ENCODE measurements at places on chromosomes 13 and 19.

DNA sequence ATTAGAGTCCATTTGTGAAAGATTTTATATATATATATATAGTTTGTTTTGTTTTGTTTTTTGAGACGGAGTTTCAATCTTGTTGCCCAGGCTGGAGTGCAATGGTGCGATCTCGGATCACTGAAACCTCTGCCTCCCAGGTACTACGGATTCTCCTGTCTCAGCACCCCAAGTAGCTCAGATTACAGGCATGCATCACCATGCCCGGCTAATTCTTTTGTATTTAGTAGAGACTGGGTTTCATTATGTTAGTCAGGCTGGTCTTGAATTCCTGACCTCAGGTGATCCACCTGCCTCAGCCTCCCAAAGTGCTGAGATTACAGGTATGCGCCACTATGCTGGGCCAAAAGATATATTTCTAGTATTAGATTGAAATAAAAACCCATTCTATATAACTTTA, 4.0 kb upstream of the ZNF701 start:
- no peak for DNase-seq

DNA sequence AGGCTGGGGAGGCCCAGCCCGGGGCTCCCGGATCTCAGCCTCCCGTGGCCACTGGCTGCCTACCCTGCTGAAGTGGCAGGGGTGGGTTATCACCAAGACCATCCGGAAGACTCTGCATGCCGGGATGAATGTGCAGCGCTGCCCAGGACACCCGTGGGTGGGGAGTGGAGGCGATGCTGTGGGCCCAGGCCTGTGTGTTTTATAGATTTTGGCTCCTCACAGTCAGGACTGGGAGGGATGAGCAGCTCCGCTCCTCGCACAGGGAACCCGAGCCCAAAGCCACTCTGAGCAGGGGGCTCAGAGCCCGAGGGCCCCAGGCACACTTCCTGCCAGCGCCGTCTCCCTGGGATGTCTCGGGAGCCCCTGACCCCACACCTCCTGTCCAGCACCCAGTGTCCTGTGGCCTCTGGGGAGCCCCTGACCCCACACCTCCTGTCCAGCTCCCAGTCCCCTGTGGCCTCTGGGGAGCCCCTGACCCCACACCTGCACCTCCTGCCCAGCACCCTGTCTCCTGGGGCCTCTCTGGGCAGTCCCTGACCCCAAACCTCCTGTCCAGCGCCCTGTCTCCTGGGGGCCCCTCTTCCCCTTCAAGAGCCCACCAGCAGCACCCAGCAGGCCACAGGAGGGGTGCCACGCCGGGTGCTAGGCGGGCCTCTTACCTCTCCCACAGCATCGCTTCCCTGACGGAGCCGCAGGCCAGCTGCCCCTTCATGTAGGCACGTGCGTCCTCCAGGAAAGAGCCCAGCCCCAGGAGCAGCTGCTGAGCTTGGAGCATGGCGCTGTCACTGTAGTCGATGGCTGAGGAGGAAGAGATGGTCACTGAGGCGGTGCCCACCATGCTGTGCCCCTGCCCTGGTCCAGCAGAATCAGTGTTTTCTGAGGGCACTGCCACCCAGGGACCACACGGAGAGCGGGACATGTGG, 31.4 kb downstream of the NAXD start:
- DNase-seq: no peak

- DNase-seq: no peak
These were observed 700.0 kb downstream of the PCDH9 start for GRCh38 chr13:66530158-66530557.

- DNase-seq: peak; percentile 15
These were observed 52.8 kb downstream of the SLC6A16 start for GRCh38 chr19:49272204-49272603.

- peak; percentile 26 for DNase-seq
These were observed 31.6 kb upstream of the TFDP1 start for GRCh38 chr13:113552786-113553434.

- DNase-seq: no peak
These were observed 194.3 kb downstream of the TEX29 start for GRCh38 chr13:111514610-111515306.

GRCh38 chr13:99380921-99381645, 73.9 kb upstream of the GPR183 start:
- no peak for DNase-seq

DNA sequence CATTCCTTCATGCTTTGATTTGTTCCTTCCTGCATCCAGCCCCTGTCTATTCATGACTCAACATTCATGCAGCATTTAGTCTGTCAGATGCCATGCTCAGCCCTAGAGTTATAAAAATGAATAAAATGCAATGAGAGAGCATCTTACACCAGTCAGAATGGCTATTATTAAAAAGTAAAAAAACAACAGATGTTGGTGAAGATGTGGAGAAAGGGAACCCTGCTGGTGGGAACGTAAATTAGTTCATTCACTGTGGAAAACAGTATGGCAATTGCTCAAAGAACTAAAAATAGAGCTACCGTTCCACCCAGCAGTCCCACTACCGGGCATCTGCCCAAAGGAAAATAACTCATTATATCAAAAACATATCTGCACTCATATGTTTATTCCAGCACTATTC, 70.0 kb upstream of the GTF3A start:
- no peak for DNase-seq

DNA sequence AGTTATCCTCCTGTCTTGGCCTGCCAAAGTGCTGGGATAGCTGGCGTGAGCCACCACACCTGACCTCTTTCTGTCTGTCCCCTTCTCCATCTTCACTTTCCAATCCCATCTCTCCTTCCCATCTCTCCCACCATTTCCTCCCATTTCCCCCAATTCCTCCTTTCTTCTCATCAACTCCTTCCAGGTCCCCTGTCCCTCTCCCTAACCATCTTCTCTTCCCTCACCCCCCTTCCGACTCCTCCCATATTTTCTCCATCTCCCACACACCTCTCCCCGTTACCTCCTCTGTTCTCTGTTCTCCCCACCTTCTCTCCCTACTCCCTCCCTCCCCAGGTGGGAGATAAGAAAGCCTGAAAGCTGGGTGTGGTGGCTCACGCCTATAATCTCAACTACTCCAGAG, 40.6 kb downstream of the KEAP1 start:
- no peak for DNase-seq

- DNase-seq: no peak
These were observed 206.8 kb downstream of the UQCRFS1 start for GRCh38 chr19:29006057-29006735.

- DNase-seq: no peak
These were observed 416.9 kb downstream of the IRS2 start for GRCh38 chr13:109369353-109370052.

GRCh38 chr19:48501494-48502349, 9.9 kb downstream of the LMTK3 start:
- peak; percentile 57 for DNase-seq

GRCh38 chr19:57709616-57710015, 612 bp upstream of the ZNF154 start:
- no peak for DNase-seq

- peak; percentile 65 for DNase-seq
These were observed 5.5 kb upstream of the MAMSTR start for GRCh38 chr19:48724796-48725753.

DNA sequence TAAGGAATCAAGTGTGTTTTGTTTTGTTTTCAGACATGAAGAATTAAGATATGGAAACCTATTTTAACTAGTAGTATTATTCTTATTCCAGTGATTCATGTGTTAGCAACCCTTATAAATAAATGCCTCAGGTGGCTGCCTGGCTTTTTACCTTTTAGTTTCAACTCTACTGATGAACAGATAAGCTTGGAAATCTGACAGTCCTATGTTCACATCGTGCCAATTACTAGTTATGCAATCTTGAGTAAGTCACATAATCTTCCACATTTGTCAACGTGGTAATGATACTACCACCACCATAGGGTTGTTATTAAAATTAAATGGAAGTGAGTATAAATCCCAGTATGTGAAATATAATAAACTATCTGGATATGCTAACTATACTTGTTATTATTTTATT, 64.3 kb downstream of the TBC1D4 start:
- DNase-seq: no peak

DNA sequence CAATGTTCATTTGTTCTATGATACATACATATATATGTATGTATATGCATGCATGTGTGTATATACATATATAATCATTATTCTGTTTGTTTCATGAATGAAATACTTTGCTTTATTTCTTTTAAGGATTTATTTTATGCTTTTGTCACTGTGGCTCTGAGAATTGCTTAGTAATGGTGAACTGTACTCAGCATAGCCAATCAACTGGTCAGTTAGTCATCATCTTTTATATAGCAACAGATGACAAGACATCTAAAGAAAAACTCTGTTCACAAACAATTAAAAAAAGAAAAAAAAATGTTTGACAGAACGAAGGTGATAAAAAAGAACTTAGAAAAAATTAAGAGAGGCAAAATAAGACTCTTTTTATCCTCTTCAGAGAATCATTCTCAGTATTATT, 1440.3 kb downstream of the PCDH9 start:
- DNase-seq: no peak

DNA sequence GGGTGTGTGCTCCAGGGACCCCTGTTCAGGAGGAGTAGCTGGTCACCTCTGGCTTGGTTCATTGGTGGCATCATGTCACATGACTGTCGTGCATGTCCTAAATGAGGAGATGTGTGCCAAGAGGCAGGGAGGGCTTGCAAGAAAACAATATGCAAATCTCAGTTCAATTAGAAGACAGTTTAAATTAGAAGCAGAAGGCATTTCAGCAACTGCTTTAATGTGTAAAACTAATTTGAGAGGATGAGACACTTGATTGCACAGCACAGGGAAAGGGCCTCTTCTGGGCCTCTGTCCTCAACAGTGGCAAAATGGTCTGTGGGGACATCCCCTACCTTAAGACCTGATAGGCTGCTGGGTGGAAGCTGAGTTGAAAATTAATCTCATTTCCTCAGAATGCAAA, 54.6 kb downstream of the SPATA13 start:
- no peak for DNase-seq
